ENCODE measurements at places on chromosomes 1 and 21.

- no peak for DNase-seq
Measured at GRCh38 chr1:108067884-108068540, 103.0 kb upstream of the VAV3 start.

- DNase-seq = no peak
Measured at GRCh38 chr1:51922040-51922439, 43.5 kb upstream of the NRDC start.

- no peak for DNase-seq
Measured at GRCh38 chr1:234730475-234730769, 120.4 kb upstream of the IRF2BP2 start.

DNA sequence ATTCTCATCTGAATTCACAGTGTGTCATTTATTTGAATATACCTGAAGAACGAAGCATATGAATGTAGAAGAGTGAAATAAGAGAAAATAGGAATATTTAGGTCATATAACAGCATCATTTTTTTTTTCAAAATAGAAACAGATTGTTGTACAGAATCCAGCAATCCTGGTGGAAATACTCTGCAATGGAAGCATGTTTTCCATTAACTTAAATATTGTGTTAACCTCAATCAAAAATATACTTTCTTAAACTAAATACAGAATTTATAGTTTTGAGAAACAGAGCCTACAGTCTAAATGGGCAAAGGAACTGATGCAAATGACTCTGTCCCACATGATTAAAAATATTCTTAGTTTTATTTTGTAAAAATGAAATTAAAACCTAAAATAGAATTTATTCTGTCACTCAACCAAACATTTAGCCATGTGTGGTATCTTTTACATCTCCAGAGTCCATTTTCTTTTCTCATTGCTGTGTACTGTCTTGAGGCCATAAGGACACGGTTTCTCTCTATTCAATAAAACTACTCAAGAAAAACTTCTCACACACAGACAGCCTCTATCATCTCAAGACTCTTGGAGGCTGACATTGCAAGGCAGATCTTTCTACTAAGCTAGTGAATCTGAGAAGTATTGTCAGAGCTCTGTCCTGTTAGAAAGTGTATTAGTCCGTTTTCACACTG lies 322.6 kb downstream of the LTN1 start:
- DNase-seq = no peak

DNA sequence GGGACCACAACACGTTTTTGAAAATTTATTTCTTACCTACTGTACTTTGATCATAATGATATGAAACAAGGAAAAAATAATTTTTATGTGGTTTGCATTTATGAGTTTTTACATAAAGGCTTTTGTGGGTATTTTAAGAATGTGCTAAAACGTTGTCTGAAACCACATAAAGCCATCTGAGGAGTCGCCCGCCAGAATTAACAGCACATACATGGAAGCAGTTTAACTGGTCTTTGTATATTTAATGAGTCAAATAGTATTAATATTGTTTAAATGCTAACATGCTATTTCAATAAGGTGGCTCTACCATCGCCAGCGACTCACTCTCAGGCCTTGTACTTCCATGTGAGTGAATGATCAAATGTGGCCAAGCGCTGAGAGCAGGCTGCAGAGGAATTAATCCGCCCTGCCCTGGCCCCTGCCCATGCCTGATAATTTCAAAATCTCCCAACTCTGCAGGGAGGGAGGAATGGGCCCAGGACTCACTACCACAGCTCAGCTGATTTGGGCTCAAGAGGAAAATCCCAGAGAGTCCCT lies 49.6 kb downstream of the SLC66A1 start:
- DNase-seq = no peak

Data from HTR-8/SVneo (cell line).